NCI-H82 (cell line): ENCODE measurements at places on chromosomes 16 and 17.

DNA sequence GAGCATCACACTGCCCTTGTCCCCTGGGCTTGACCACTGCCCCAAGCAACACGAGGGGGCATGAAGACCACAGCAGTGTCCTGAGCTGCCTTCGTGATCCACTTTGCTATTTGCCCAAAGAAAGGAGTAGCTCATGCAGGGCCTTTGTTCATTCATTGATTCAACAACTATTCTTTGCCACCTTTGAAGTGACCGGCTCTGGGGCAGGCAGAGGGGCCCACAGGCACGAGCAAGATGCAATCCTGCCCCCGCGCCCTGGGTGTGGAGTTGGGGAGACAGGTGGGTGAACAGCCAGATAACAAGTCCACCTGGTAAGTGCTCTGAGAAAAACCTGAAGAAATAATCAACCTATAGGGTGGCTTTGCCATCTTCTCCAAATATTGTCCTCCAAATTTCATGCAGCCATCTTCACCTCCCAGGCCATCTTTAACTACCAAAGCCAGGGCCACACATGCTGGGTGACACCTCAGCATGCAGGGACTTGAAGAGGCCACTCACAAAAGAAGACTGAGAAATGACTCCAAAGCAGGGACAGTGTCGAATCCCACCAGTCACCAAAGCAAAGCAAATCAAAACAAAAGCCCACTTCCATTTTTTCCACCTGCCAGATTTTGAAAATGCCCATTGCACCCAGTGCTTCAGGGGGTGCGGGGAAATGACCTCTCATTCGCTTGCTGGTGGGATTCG lies 18.2 kb upstream of the RBFOX3 start:
- no peak for DNase-seq

GRCh38 chr17:49922095-49922494 lies 46.9 kb upstream of the DLX4 start:
- DNase-seq: no peak

- peak; percentile 99 for DNase-seq
These were observed 54.9 kb upstream of the DLX4 start for GRCh38 chr17:49914096-49914490.

DNA sequence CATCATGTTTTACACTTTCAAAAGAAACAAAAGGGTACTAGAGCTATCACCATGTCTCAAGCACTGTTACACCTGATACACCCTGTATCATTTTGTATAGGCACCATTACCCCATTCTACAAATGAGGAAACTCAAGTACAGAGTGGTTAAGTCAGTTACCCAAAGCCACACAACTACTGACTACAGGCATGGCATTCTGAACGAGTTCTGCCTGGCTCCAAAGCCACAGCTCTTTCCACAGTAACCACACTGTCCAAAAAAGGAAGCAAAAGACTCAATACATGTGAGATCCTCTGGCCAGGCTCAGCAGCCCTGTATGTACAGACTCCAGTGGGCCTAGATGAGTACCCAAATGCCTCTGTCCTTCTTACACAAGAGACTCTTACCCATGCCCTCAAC lies 4.7 kb downstream of the DYNC1LI2 start:
- DNase-seq: no peak

DNA sequence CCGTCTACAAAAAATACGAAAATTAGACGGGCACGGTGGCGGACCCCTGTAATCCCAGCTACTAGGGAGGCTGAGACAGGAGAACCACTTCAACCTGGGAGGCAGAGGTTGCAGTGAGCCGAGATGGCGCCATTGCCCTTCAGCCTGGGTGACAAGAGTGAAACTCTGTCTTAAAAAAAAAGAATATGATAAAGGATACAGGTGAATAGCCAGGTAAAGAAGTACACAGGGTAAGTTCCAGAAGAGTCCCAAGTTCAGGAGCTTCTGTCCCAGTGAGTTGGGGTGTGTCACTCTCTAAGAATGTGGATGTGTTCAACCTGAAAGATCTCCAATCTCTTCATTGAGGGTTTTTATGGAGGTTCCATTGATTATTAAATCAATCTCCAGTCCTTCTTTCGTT lies 6.8 kb downstream of the TMC5 start:
- DNase-seq: no peak

GRCh38 chr16:57956924-57957672 lies 13.8 kb downstream of the CNGB1 start:
- no peak for DNase-seq

DNA sequence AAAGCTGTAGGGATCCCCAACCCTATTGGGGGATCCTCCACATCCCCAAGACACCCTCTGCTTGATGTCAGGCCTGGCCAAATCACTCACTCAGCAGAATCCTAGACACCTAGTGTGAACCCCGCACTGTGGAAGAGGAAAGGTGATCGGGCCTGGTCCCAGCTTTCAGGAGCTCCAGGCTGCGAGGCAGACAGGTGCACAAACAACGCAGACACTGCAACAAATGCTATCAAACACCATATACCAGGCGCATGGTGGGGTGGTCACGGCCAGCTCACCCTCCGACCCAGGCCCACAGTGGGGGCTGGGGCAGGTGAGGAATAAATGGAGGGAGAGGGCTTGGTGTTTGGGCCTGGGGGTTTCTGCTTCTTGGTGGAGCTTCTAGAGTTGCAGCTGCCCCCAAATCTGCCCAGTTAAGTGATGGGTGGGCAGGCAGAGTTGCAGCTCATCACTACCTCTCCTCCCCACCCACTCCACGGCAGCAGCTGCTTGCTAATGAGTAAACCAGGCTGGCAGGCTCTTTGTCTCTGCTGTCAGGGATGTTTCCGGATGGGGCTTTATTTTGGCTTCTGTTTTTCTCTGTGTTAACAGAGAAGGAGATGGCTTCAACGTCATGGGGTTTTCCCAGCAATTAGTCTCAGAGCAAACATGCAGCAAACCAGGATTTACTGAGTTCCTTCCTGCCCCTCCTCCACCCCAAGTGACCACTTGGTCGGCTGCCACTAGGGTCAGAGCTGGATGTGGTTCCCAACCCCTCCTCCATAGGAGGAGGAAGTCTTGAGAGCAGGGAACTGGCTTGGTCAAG lies 46.6 kb downstream of the PECAM1 start:
- no peak for DNase-seq

GRCh38 chr17:13387236-13387635 lies 214.5 kb downstream of the HS3ST3A1 start:
- no peak for DNase-seq

DNA sequence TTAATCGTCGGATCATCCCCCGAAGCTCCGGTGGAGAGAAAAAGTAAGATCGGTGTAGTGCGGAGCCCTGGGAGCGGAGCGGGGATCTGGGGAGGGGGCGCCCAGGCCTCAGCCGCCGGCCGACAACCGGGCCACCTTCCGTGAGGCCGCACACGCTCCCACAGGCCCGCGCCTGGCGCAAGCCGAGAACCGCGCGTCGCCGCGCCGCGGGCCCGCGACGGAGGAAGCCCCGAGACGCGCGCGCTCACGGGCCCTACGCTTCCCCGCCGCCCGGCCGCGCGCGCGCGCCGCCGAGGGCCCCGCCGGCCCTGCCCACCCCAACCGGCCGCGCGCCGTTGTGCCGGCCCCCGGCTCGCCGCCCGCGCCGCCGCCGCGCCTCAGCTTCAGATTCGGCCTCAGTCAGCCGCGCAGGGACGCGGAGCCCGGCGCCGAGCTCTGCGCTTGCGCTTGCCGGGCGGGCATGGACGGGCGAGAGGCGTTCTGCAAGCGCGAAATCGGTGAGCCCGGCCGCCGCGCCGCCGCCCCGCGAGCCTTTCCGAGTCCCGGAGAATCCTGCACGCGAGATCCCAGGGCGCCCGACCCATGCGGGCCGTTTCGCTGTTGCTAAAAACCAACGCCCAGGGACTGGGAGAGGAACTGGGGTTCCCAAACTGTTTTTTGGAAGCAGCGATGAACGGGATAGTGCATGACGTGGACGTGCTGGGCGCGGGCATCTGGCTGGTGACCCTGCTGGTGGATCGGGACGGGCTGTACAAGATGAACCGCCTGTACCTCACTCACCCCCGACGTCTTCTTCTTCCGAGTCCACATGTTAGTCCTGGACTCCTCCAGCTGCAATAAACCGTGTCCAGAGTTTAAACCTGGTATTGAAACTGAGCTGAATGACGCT lies 28.0 kb upstream of the LRRC37A start:
- DNase-seq: peak; percentile 91

DNA sequence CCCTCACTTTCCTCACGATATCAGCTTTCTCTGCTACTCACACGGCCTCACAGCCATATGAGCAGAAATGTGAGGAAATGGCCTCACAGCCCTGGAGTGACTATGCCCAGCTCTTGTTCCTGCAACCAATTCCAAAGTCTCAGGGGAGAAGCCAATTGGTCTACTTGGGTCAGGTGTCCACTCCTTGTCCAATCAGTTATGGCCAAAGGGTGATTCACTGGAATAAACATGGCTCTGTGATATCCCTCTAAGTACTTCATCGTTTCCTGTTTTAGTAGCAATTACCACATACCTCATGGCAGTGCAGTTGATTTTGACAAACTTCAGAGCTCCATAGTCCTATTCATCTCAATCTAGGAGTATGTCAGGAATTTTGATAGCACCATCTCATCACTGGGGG lies 195.4 kb downstream of the KATNIP start:
- no peak for DNase-seq

DNA sequence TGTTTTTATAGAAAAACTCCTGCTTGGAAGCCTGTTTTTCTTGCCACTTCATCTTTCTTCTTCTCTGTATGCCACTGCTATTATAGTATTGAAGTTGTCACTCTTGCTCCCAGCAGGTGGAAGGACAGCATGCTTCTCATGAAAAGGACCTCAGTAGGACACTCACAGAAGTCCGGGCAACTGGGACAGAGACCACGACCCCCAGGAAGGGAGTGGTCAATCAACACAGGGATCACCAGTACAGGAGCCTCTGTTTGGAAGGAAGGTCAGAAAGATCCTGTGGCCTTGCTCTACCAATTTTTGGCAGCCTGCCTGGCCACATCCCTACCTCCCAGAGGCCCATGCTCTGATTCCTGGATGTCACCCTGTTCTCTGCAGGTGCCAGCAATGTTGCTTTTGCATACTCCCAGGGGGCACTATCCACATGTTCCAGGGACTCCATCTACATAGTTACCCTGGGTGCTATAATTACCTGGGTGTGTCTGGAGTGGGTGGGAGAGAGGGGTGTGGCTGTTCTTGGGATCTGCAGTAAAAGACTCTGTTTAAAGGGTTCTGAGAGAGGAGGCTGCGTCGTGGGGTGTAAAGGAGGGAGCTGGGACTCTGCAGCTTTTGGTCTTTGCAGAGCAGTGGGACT lies 13.7 kb upstream of the AKAP10 start:
- no peak for DNase-seq

GRCh38 chr16:16116841-16117240 lies 106.5 kb downstream of the ABCC6 start:
- DNase-seq: no peak

DNA sequence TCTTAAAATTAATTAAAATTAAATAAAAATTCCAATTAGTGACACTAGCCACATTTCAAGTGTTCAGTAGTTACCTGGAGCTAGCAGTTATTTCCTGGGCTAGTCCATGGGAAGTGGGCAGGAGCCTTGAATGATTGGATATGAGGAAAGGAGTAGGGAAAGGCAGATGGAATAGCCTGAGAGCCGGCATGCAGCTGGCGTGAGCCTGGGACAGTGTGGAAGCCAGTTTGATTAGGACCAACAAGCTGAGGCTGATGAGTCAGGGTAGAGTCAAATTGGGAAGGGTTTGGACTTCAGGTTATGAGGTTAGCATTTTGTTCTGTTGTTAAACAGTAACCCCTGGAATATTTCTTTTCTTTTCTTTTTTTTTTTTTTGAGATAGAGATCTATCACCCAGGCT lies 15.3 kb upstream of the GNA13 start:
- no peak for DNase-seq

- DNase-seq: no peak
These were observed 41.7 kb downstream of the WDR59 start for GRCh38 chr16:74942977-74943918.

DNA sequence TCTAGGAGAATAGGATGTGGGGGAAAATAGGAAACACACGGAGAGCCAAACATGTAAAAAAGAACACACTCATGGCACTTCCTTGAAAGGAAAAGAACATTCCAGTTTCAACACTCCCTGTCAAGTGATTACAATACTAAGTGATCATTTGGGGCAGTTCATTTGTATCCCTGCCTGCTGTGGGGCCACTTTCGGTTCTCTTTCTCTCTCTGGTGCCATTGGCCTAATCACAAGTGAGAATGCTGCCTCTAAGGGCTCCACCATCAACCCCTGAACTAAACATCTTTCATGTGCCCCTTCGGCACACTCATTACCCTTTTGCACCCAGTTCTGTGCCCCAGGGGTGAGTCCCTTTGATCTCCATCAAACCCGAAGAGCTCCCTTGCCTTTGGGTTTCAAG lies 197.3 kb downstream of the CEP112 start:
- no peak for DNase-seq

- DNase-seq: no peak
These were observed 469.9 kb upstream of the CDH5 start for GRCh38 chr16:65896448-65897153.

GRCh38 chr16:23320693-23321092 lies 18.6 kb downstream of the SCNN1B start:
- DNase-seq: no peak

GRCh38 chr17:4301066-4301465 lies 37.3 kb upstream of the ANKFY1 start:
- no peak for DNase-seq

DNA sequence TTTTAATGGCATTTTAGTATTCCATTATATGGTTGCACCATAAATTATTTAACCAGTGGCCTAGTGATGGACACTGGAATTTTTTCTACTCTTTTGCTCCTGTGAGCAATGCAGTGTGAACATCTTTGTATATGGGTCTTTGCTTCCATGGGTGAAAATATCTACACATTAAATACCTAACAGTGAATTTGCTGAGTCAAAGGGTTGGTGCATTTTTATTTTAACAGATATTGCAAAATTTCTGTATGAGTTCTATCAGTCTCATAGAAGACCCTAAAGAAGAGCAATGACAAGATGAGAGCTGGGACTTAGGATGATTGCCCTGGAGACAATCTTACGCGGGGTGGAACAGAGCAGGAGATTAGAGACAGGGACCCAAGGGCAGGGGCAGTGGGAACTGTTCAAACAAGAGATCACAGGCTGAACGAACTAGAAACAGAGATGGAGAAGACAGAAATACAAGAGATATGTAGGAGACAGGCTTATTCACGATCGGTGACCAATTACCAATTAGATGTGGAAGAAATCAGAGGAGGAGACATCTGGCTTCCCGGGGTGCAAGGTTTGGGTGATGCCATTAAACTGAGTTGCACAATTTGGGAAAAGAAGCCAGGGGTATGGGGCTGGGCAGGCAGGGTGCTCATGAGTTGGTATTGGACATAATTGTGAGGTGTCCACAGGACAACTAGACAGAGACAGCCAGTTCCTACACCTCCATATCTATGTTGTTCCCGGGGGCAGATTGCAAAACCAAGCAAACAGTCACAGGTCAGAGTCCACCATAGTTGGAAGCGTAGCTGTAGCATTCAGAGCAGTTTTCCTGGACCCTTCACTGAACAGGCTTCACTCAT lies 39.9 kb upstream of the LONP2 start:
- DNase-seq: no peak
